ENCODE measurements at places on chromosomes 4 and X.

GRCh38 chr4:125268068-125268755, 46.5 kb upstream of the FAT4 start:
- DNase-seq: no peak

DNA sequence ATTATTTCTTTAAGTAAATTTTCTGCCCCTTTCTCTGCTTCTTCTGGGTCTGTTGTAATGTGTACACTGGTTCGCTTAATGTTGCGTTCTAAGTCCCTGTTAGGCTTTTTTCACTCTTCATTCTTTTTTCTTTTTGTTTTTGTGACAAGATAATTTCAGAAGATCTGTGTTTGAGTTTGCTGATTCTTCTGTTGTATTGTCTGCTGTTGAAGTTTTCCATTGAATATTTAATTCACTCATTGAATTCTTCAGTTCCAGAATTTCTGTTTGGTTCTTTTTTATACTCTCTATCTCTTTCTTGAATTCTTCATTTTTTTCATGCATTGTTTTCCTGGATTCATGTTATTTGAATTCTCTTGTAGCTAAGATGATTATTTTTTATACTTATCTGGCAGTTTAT, 66.3 kb upstream of the NUDT6 start:
- no peak for DNase-seq

DNA sequence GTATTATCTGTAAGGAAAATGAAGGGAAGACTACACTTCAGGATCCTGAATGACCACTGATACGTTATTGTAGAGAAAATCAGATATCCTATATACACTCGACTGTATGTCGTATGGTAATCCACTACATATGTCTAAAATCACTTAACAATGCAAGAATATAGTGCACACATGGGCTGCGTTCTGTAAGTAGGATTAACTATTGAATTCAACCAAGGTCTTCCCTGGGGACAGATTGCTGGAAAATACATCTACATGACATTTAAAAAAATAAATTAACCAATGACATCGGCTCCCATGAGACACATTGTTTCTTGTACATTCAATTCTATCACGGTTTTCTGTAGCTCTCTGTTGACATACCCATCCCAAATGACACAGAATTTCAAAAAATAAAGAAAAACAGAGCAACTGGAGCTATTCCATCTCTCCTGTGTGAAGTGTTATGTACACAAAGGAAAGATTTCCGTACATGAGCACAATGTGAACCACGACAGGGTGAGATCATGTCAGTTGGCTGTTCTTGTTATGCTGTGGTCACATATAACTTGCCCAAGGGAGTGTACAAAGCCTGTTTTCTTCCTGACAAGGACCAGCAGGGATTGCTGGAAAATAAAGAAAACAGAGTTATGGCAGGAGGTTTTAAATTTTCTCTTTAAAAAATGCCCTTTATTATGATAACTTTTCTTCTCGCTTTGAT, 6.1 kb downstream of the ENOX2 start:
- no peak for DNase-seq

GRCh38 chr4:53067125-53067802, 205.1 kb downstream of the RASL11B start:
- no peak for DNase-seq

GRCh38 chr4:55768291-55768690, 51.3 kb upstream of the EXOC1L start:
- no peak for DNase-seq

DNA sequence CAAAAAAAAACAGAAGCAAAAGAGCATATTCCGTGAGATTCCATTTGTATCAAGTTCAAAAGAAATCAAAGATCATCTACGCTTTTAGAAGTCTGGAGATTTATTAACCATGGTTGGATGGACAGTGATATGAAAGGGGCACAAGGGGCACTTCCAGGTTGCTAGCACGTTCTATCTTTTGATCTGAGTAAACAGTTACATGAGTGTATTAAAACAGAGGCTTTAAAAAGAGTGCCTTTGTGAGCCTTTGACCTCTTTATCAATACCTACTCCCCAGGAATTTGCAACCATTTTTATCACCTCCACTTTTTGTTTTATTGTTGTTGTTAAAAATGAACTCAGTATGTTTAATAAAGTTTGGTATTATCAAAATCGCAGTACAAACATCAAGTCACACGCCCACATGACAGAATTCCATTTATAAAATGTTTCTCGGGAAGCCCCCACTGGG, 72.4 kb upstream of the UCP1 start:
- DNase-seq: no peak

- no peak for DNase-seq
Measured at GRCh38 chr4:118865091-118865708, 23.5 kb upstream of the SYNPO2 start.

- no peak for DNase-seq
Measured at GRCh38 chr4:121484633-121485032, 103.8 kb upstream of the QRFPR start.

- DNase-seq: no peak
Measured at GRCh38 chr4:6752486-6752829, 30.1 kb upstream of the KIAA0232 start.

DNA sequence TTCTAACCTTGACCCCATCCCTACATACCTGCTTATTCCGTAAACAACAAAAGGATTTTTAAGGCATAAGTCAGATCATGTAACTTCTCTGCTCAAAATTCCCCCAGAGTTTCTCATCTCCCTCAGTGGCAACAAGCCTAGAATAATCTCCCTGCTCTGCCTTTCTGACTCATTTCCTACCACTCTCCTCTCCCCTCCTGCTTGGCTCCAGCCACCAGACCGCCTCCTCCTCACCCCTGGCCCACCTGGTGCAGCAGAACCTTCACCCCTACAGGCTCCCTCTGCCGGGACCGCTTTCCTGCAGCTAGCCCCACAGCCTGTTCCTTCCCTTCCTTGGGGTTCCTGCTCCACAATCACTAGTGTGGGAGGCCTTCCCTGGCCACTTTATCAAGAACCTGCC, 32.1 kb downstream of the TSPAN5 start:
- DNase-seq: no peak

DNA sequence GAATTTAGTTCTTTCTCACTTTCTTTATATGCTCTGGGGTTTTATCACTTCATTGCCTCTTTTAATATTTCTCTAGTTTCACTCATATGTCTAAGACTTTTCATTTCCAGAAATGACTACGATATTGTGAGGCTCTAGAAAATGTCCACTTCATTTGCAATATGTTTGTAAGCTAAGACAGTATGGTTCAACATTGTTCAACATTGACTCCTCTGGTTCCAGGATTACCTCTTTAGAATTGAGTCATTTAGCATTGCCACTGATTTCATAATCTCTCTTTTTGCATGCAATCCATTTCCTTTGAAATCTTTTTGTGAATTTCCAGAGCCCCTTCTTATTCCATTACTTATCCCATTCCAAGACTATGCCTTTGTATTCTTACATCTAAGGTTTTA, 32.3 kb downstream of the BBS12 start:
- no peak for DNase-seq

DNA sequence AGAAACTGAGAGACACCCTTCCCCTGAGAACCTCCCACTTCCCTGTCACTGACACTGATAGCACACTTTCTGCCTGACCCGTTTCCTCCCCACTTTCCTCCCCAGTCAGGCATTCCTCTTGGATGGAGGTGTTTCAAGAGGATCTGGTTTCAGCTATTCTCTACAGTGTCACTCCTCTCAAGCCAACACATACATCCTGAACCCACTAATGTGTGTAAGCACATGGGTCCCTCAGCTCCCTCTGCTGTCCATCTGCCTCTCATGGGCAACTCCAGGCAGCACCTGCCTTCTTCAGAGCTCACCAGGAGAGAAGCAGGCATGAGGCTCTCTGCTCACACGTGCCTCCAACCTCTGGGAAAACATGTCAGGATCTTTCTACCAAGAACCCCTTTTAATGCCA, 207.6 kb downstream of the NAF1 start:
- no peak for DNase-seq

GRCh38 chr4:17758485-17758884, 22.9 kb downstream of the FAM184B start:
- DNase-seq: no peak

- peak; percentile 60 for DNase-seq
Measured at GRCh38 chr4:24912252-24913118, at the start of gene CCDC149. TSS of gene CCDC149 (minus strand) at chr4:24913042. CDS start at chr4:24912864, 178 bp downstream.

- no peak for DNase-seq
Measured at GRCh38 chr4:38671592-38671940, 7.6 kb downstream of the KLF3 start.

DNA sequence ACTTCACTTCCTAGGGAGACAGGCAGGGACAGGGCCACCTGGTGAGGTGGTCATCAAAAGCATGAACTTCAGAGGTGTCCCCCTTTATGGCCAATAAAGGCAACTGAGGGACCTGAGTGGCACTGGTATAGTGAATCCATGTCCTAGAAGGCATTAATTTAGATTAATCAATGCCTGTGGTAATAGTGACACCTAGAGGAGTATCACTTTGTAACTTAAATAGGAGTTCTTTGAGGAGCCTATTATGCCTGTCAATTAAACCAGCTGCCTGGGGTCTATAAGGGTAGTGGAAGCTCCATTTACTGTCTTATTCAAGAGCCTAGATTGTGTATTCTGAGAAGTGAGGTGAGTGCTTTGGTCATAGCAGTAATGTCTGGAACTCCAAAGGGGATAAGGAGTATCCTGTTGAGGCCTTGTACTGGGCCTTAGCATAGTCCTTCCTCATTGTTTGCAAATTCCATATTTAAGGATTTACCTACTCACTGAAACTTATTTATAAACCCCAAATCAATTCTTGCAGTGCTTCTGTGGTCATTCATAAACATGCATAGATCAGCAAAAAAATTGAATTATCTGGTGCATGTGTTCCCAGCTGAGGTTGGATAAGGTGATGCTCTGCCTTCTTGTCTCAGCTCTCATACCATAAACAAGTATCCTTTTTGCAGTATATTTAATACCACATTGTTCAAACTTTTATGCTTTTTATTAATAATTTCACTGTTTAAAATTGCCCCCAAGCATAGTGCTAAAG, 213.8 kb upstream of the RADX start:
- no peak for DNase-seq

DNA sequence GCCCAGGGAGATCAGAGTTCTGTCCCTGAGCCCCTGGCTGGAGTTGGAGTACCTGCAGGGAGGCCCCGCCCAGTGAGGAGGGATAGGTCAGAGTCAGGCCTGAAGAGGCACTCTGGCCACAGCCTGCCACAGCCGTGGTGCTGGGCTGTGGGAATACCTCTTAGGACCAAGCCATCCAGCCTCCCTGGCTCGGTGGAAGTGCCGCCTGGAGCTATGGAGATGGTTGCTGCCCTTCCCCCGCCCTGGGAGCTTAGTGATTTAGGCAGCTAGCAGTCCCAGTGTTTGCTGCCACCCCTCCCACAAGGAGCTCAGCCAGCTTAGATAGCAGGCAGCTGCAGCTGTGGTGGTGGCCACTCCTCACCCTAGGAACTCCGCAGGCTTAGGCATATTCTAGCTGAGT, 446.3 kb upstream of the GNPDA2 start:
- no peak for DNase-seq

GRCh38 chrX:39513836-39514235, 583.9 kb downstream of the BCOR start:
- DNase-seq: no peak

DNA sequence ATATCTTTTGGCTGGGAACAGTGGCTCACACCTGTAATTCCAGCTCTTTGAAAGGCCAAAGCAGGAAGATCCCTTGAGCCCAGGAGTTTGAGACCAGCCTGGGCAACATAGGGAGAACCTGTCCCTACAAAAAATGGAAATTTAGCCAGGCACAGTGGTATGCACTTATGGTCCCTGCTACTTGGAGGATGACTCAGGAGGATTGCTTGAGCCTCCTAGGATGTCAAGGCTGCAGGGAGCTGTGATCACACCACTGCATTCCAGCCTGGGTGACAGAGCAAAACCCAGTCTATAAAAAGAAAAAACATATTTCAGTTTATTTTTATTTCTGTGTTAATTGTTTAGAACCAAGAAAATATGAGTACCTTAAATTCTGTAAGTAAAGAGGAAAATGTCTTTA, 123.7 kb downstream of the CBR4 start:
- no peak for DNase-seq

GRCh38 chr4:32462944-32463343, 1742.8 kb downstream of the PCDH7 start:
- DNase-seq: no peak

DNA sequence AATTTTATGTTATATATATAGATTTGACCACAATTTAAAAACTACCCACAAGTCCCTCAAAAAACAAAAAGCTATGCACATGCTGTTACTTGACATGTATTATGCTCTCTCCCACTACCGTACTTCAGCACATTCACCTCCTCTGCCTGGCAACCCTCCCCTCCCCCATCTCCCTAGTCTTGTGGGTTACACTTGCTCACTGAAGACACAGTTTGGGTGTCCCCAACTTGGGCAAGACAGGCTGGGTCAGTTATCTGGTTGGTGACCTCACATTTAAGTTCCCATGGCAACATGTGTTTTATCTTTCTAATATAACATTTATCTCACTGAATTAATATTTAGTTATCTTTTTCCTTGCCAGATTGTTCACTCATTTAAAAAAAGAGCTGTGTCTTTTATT, 32.7 kb downstream of the SEC24D start:
- DNase-seq: no peak

DNA sequence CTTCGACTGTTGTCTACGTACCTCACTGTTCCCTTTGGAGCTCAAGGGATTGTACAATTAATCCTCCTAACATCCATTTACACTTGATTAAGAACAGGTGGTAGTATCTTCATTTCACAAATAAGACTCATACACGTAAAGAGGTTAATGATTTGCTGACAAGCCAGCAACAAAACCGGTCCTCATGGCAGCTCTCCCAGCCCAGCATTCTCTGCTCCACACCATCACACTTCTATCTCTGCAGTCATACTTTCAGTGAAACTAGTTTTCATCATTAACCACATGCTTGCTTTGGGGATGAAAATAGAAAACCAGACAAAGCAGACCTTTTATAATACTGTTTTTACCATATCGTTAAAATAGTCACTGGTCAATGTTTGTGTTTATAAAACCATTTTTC, 28.7 kb upstream of the CASK start:
- no peak for DNase-seq

DNA sequence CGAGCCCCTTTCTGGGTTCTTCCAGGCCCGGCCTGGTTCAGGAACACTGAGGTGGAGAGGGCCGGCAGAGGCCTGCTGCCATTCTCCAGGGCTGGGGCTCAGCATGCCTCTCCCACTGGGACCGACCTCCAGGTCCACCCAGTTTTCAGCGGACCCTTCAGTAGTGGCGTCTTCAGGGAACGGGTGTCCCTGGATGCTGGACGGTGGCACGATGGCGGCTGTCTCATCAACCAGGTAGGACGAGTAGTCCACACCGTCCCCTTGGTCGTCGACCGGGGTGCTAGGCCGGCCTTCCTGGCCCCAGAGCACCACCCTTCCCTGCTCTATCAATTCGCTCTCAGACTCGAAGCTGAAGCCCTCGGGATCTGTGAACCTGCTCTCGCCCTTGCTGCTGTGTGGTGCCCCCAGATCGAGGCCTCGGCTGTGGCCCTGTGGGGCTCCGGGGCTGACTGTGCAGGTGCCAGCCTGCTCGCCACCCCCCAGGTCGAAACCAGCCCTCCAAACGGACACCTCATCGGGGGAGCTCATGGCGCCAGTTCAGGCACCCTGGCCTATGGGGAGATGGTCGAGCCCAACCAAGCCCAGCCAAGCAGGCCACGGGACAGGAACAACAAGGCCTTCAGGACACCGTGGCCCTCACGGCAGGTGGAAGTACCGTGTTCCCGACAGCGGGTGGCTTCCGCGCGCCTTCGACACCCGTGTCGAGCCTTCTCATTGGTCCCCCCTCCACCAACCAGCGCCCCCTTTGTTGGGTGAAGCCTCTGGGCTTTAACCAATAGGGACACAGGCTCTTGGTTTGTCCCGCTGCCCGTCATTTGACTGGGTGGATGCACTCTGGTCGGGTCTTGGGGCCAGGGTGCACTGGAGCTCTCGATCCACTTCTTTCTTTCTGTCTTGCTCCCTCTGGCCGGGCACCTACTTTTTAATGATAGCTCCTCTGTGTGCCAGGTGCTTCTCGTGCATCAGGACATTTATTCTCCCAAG, 814 bp upstream of the LOC101059915 start:
- DNase-seq: no peak

Data from nucleus accumbens (tissue), 56 donors.